RWPE2 (cell line): ENCODE measurements at places on chromosomes 1 and 21.

- DNase-seq, result no peak
These were observed 29.7 kb downstream of the PBX1 start for GRCh38 chr1:164588516-164589341.

GRCh38 chr1:1569341-1569740, 5.3 kb downstream of the SSU72 start:
- no peak for DNase-seq

DNA sequence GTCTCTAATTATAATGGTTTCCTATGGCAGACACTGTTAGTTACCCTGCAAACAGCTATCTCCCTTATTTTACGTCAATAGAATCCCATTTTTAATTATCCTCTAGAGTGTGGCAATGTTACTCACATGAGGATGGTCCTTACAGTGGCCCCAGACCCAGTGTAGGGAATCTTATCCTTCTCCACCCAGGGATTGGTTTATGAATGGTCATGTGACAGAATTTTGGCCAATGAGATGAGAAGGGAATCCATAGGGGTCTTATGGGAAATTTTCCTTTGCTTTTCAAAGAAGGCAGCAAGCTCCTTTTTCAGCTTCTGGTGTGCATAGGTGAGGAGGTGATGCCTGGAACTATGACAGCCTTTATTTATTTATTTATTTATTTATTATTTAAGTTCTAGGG, 59.0 kb upstream of the HUNK start:
- DNase-seq, result no peak

DNA sequence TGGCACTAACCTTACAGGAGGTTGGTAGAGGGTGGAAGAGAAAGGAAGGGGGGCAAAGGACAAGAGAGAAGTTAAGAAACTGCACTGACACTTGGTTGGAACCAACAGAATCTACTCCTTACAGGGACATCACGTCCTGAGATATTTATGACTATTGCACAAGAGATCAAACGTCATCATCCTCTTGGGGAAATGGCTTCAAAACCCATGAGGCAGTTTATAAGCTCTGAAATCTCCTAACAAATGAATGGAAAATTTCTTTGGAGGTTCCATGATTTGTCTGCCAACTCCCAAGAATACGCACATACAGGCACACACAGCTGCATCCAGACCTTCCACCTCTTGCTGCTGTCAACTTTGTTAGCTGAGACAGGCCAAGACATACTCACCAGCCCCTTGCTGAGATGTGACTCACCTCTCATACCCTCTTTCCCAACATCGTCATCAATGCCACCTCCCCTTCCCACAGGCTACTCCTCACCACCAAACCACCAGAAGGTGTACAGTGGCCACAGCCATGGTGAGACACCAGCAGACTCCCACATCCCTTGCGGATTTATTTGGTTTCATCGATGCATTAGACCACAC, 135.5 kb downstream of the SETD4 start:
- DNase-seq, result no peak

DNA sequence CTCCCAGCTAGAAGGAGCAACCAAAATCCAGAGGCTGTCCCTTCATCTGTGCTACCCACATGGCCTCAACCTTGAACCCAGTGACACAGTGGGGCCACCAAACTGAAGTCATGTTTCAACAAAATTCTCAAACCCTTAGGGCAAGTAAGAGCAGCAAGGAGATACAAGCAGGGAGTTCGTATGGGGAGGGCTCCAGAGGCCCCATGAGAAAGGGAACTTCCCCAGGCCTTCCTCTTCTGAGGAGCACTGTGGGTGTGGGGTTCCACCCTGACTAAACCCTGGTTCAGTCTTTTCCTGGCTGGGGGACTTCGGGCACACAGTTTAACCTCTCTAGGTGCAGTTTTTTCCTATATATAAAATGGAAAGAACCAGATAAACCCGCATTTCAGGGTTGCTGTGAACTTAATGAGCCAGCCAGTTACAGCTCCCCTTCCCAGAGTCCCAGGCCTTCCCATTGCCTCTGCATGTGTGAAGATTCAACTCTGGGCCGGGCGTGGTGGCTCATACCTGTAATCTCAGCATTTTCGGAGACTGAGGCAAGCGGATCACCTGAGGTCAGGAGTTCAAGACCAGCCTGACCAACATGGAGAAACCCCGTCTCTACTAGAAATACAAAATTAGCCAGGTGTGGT, 8.0 kb upstream of the THEMIS2 start:
- DNase-seq, result no peak

- no peak for DNase-seq
These were observed 129.5 kb upstream of the LRRC7 start for GRCh38 chr1:69438056-69438795.

DNA sequence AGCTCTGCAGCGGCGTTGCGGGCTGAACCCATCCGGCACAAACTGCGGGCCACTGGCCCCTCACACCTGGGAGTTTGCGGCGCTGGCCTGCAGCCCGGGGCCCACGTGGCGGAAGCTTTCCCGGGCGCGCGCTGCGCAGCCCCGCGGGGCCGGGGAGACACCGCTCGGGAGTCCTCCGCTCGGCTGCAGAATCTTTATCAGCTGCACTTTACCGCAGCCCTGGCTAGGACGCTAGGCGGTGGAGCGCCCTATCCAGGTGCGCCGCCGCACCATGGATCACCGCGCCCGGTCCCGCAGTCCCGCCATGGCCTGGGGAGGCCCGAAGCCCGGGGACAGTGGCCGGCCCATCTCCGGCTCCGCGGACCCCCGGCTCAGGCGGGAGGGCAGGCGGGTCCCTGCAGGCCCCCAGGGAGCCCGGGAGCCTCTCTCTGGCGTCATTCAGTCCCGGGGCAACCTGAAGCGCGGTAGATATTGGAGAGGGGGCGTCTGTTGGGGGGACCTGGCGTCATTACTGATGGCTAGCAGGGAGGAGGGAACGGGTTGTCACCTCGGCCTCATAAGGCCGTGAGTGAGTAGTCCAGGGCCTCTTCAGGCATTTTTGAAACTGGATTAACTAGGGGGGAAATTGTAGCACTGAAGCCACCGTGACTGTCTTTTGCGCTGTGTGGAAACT, 5.7 kb upstream of the OLIG2 start:
- no peak for DNase-seq

GRCh38 chr1:197706601-197707000, 68.7 kb downstream of the DENND1B start:
- DNase-seq, result no peak

DNA sequence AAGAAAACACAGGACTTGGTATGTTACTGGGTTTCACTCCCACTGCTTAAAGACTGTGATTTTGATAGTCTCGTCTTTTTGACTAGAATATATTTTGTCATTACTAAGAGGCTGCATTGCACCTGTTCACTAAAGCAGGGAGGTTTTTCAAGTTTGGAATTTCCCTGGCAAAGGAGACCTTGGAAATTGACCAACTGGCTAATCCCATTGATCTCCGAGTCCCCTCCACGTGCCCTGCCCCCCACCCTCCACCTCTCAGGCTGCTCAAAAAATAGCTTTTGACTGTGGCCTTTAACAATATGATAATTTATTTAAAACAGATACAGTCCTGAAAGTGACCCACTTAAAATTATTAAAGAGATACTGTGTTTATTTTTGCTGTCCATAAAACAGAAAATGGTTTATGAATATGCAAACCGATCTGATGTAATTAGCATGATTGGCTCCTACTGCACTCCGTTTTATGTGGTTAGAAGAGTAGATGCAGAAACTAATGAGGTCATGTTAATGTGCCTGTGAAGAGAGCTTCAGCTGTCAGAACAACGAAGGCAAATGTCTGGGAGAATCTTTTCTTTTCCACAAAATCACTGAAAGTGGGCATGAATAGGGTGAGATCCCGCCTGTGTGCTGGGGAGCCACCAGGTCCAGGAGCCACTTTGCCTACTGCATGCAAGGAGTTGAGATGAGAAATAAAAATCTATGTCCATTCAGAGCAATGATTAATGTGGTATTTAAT, 361.5 kb downstream of the RRAGC start:
- DNase-seq, result no peak
